ENCODE measurements at places on chromosomes 6 and 20.

DNA sequence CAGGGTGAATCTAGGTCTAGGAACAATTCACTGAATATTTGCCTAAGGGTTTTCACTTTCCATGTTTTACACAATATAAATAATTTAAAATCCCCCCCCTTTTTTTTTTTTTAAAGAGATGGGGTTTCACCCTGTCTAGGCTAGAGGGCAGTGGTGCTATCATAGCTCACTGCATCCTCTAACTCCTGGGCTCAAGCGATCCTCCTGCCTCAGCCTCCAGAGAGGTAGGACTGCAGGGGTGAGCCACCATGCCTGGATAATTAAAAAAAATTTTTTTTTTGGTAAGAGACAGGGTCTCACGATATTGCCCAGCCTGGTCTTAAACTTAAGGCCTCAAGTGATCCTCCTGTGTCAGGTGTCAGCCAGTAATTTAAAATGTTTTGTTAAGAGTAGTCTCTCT lies 17.8 kb downstream of the QKI start:
- H3K36me3 ChIP-seq, result no peaks in the 10 kb centered on the region
- no peak overlapping the region for H3K27ac ChIP-seq
- H3K4me3 ChIP-seq, result no peak overlapping the region
- H3K4me1 ChIP-seq, result no peaks in the 10 kb centered on the region
- no peaks in the 10 kb centered on the region for H3K27me3 ChIP-seq
- DNase-seq, result no peak

DNA sequence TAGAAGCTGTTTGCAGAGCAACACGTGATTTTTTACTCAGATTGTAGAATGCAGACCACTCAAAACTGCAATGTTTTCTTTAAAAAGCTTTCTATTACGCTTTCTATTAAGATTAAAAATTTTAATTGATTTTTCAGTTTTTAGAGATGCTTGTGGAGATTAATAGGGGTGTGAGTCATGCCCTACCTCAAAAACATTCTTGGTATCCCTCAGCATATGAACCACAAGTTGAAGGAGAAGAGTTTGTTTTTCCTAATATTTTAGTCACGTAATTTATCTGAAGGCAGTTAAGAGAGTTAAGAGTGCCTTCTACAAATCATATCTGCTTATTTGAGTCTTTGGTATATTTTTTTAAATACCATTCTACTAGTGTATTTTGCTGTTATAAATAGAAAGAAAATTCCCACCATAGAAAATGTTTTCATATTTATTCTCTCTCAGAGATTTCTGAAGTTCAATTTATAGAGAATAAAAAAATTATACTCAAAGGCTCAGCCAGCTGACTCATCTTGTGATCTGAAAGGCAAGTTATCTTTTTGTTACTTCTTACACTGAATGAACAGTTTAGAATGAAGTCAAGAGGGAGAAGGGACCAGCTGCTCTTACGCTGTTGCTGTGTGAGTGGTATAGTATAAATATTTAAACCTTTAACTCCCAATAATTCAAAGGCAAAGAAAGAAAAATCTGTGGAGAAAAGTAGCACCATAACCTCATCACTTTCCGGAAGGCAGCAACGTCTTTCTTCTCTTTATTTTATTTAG lies 7.6 kb downstream of the RIPOR2 start:
- H3K27ac ChIP-seq, result no peak overlapping the region
- no peak for DNase-seq
- H3K4me1 ChIP-seq, result no peaks in the 10 kb centered on the region
- H3K4me3 ChIP-seq, result no peak overlapping the region

- H3K27me3 ChIP-seq, result no peaks in the 10 kb centered on the region
- DNase-seq, result no peak
- no peak overlapping the region for H3K4me3 ChIP-seq
- H3K36me3 ChIP-seq, result no peaks in the 10 kb centered on the region
- H3K27ac ChIP-seq, result peak overlapping the region; percentile 70
These were observed 25.6 kb upstream of the SMOC2 start for GRCh38 chr6:168415098-168415992.

- H3K4me1 ChIP-seq, result no peaks in the 10 kb centered on the region
- no peaks in the 10 kb centered on the region for H3K36me3 ChIP-seq
- H3K27ac ChIP-seq, result no peak overlapping the region
- H3K4me3 ChIP-seq, result no peak overlapping the region
- no peak for DNase-seq
These were observed 36.0 kb upstream of the FAM83C start for GRCh38 chr20:35328095-35328685.
